Endothelial cell of umbilical vein (primary cell): ENCODE measurements at places on chromosomes 16 and 17.

DNA sequence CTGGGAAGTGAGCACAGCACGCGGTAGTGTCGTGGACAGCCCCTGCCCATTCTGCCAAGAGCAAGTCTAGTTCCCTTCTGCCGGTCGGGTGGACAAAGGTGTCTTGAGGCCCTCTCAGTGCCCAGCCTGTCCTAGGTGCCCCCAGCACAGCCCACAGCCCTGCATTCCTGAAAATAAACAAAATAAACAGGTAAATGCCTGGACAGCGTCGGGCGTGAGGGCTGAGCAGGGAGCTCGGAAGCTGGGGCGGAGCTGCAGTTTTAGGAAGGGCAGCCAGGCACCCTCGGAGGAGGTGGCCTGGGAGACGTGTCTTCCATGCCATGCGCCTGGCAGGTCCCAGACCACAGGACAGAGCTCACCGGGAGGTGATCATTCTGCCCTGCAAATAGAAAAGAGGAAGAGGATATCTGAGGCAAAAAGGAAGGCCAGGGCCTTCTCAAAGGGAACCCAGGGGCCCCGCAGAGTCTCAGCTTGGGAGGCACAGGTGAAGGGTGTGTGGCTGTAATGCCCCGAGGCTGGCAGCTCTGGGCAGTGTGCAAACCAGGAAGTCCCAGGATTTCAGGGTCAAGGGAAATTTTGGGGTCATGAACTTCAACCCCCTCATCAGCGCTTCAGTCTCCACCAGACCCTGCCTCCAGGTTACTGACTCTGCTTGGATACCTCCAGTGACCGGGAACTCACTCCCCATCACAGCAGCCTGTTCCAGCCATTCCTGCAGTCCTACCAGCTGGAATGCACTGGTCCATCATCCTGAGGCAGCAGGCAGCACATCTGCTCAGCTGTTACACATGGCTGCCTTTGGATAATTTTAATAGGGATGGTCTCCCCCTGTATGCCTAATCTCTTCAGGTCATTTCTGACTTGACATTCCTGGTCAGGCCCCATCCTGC lies 1.7 kb downstream of the ZNF469 start:
- no peak for DNase-seq

- DNase-seq, result no peak
These were observed 105.0 kb downstream of the BANP start for GRCh38 chr16:88056212-88056611.

GRCh38 chr17:72409405-72410002 lies 288.7 kb downstream of the SOX9 start:
- DNase-seq, result no peak

DNA sequence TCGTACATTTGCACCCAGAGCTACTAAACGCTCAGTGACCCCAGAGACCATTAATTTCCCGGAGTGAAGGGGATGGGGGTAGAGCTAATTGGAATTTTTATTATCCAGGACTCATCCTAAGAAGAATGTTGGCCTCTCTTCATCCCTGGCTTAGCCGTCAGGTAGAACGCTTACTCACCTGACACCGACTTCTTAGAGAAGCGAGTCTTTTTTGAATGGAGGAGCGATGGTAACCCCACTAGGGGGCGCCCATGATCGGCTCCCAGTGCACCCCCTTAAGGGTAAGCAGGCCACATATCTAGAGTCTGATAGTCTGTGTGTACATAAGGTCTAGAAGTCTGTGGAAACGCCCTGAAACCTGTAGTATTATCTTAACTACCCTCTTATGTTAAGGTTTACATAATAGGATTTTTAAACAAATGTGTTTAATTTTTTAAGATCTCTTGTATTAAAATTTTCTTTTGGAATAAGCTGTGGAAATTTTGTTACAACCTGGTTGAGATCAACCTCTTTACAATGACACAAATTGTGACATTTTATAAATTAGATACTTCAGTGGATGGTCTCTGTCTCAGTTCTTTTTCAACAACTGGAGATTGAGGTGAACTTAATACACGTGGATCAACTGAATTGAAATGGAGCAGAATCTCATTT lies 229.8 kb downstream of the CPPED1 start:
- DNase-seq, result peak; percentile 79

DNA sequence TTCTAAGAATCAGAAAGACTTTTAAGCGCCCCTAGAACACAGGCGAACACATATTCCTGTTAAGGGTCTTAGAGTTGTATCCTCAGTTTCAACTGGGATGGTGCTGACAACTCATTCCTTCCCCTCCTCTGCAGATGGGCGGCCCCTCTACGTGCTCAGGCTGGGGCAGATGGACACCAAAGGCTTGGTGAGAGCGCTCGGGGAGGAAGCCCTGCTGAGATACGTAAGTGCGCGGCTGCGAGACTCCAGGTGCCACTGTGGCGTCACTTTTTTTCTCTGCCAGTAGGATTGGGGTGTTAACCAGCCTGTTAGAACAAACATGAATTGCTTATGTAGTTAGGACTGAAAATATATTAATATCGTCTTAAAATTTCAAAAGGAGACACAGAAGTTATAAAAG lies 62.7 kb downstream of the SEC14L1 start:
- DNase-seq, result no peak

GRCh38 chr16:80766798-80767197 lies 37.6 kb downstream of the CDYL2 start:
- DNase-seq, result no peak

- DNase-seq, result no peak
These were observed 5.8 kb upstream of the RHOT2 start for GRCh38 chr16:662095-662494.

DNA sequence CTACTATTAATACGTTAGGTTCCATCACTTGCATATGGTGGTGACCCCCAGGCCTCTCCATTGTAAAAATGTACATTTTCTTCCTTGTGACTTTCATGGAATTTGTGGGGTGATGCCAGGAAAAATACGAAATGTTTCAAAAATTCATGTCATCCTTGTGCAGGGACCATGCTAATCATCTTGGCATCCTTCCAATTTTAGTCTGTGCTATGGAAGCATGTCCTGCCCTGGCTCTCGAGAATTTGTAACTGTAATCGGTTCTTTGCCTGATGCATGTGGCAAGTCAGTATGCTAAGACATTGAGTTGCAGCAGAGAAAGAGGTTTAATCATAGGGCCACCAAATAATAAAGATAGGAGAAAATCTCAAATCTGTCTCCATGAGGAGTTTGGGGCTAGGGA lies 14.3 kb upstream of the GINS3 start:
- DNase-seq, result peak; percentile 60
